ENCODE measurements at places on chromosomes 2 and 18.

- no peak for DNase-seq
Measured at GRCh38 chr2:69083235-69083748, 70.3 kb downstream of the ANTXR1 start.

GRCh38 chr2:207919164-207919919, 106.0 kb downstream of the PLEKHM3 start:
- DNase-seq, result no peak

- peak; percentile 60 for DNase-seq
Measured at GRCh38 chr2:219331560-219332213, 857 bp downstream of the RESP18 start.

DNA sequence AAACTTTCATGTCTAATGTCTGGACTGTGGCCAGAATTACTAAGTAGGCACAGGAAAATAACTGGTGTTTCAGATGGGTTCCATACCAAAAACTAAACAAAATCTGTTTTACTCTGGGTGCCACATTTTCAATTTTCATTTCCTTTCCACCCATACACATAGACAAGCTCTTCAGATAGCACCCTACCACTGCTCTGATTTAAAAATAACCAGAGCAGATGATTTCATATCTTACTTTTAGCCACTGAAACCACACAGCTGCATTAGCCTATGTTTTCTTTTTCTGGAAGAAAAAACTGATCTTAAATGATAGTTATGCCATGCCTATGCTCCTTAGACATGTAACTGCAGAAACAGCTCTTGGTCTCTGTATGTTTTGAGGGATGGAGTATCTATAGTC, 647.6 kb downstream of the CPS1 start:
- no peak for DNase-seq

DNA sequence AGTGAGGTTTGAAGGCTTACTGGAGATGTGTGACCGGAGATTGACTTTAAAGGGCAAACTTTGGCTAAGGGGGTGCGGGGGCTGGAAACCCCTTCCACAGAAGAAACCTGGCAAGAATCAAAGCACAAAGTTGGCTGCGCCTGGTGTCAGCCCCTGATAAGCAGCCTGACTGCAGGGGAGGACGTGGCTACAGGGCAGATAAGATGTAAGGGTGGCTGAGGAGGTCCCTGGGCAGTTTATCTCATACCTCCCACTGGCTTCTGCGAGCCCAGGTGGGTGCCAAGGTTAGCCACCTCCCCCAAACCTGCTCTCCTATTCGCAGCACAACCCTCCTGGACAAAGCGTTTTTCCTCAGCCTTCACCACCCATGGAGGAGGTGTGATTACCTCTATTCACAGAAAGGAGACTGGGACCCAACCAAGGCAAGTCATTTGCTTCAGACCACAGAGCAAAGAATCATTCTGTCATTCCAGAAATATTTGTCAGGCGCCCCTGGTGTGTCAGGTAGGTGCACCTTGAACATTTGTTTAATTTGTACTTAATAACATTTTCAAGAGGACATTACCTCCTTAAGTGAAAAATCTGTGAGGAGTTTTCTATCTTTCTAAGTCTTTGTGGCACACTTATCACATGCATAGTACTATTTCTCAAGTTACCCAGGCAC, 73.1 kb upstream of the IL1R1 start:
- DNase-seq, result peak; percentile 86

- no peak for DNase-seq
Measured at GRCh38 chr18:59352250-59352855, 6.7 kb downstream of the LMAN1 start.

Data from hematopoietic multipotent progenitor cell treated with erythropoietin and hydrocortisone succinate and interleukin-3 and kit ligand, for 4 days (in vitro differentiated cells).